Activated CD8-positive, alpha-beta memory T cell treated with anti-CD3 and anti-CD28 coated beads, Interleukin-2, amount 50 U/mL, for 48 hours (primary cell): ENCODE measurements at places on chromosomes 2 and 18.

GRCh38 chr2:156563994-156564753 lies 128.0 kb downstream of the GPD2 start:
- no peak for DNase-seq

DNA sequence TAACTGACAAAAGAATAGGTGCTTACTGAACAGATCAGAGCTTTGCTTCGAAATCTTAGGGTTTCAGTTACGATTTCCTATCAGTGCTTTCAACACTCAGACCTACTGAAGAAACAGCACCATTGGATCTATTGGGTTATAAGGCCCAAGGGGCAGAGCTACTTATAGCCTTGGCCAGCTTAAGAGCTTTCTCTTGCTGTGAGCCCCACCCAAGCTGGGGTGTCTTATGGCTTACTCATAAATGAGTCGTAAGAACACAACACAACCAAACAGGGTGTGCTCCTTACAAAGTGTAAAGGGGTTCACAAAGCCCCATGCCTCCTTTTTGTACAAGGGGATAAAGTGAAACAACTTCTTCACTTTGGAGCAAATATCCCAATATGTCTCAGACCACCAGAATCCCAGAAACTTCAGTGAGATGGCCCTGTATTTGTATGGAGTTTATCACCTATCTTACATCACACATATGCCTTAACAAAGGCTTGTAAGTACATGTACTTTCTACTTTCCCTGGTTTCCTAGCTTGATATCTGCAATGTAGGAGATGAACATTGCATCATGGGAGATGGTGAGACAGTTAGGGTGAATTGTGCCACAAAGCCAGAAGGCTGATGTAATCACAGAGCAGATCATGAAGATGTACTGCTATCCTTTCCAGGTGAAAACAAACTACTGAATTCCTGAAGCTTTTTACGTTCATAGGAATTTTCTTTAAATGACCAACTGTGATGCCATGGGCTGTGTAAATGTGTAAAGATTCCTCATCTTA lies 115.5 kb upstream of the GLI2 start:
- no peak for DNase-seq

- no peak for DNase-seq
Observed at GRCh38 chr2:52336951-52337350, 1305.0 kb upstream of the NRXN1 start.

DNA sequence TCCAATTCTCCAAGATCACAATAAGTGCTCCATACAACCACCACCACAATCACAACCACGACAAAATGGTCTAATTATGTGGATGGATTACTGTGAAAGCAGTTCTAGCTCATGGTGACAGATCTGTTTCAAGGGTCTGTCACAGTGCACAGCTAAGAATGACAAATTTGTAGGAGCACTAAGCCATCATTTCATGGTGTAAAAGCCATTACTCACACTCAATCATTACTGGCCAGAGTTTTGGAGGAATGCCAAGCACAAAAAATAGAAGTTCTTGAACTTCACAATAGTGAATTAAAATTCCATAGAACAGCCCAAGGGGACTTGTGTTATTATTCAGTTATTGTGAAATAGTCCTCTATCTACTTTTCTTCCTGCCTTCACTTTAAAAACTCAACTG lies 2.3 kb downstream of the CPS1 start:
- no peak for DNase-seq

GRCh38 chr2:151410485-151410834 lies 758 bp downstream of the RIF1 start:
- DNase-seq = peak; percentile 76

DNA sequence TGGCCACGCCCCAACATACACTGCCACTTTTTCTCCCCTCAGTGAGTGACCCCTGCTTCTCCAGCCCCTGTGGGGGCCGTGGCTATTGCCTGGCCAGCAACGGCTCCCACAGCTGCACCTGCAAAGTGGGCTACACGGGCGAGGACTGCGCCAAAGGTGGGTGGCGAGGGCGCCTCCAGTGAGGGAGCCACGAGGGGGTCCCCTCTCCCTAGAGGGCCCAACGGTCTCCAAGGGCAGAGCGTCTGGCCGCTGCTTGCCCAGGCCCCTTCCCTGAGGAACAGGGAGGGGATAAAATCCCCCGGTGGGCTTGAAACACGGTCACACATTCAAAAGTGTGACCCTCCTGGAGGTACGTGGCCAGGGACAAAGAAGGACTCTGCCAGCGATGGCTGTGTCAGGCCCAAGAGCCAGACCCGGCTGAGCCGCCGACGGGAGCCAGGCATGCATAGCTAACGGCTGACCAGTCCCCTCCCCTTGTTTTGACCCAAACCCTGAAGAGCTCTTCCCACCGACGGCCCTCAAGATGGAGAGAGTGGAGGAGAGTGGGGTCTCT lies 37.2 kb downstream of the MTERF4 start:
- no peak for DNase-seq

DNA sequence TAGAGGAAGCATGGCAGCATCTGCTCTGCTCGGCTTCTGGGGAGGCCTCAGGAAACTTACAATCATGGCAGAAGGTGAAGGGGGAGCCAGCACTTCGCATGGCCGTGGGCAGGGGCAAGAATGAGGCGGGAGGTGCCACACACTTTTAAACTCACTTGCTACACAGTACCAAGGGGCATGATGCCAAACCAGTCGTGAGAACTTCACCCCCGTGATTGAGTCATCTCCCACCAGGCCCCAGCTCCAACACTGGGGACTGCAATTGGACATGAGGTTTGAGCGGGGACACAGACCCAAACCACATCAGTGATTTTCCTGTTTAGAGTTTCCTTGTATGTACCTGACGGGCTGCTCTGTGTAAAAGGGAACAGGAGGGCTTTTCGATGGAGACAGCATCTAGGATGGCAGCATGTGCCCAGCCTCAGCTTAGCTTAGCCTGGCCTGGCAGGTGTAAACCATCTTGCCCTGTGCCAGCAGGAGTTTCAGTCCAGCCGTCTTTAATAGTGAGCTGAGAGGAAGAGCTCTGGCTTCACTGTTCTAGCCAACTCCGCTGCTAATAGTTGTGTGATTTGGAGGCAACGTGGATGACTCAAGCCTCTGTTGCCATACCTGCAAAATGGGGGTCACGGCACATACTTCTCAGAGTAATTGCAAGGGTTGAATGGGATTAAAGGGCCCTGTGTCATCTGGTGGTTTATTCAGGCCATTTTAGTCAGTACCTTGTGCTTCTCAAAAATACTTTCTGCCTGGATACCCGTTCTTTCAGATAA lies 101.8 kb downstream of the ASAP2 start:
- DNase-seq = no peak

DNA sequence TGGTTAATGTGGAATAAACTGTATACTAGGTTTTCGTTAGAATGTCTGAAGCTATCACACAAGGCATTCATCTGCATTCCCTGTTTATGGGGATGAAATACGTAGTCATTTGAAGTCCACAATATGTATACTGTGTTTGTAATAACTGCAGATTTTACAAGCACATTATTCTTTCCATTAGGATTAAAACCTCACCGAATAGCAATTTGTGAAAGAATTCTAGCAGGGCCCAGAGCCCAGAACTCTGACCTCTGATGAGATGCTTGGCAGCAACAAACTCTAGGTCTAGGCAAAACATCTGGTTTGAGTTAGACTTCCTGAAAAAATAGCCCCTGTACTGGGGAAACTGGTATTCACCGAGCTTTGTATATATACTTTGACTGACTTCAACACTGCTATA lies 158.2 kb downstream of the SRBD1 start:
- DNase-seq = no peak

GRCh38 chr2:235378246-235378645 lies 115.6 kb upstream of the AGAP1 start:
- DNase-seq = no peak

GRCh38 chr2:120579916-120580685 lies 155.6 kb upstream of the GLI2 start:
- no peak for DNase-seq

- DNase-seq = no peak
Observed at GRCh38 chr2:186755066-186755465, 61.2 kb downstream of the FAM171B start.

DNA sequence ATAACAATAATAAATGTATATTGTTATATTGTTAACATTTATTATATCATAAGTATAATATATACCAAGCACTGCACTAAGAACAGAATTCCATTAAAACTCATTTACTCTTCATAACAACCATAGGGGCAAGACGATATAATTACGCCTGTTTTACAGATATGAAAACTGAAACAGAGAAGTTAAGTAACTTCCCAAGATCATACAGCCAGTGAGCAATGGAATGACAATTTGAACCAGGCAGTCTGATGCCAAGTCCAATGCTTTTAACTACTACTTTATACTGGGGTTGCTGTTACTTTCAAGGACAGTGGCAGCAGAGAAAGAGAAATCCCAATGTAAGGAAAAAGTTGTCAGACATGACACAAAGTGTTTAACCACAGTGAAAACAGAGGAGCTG lies 338.8 kb upstream of the ID2 start:
- DNase-seq = no peak

DNA sequence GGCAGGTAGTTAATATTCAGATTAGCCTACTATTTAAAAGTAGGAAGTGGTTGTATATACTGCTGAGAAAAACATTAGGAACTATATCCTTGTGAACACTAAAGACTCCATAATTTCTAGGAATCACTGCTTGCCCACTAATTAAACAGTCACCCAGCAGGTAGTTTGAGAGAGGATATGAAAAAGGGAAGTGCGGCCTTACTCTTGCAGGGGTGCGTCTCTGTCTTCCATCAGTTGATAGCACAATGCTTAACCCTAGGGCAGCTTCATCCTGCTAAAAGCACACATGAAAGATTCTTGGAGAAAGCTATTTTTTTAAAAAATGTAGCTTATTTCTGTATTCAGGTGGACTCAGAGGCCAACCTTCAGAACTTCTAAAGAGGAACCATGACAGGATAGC lies 53.1 kb upstream of the ATP5MC3 start:
- DNase-seq = no peak

DNA sequence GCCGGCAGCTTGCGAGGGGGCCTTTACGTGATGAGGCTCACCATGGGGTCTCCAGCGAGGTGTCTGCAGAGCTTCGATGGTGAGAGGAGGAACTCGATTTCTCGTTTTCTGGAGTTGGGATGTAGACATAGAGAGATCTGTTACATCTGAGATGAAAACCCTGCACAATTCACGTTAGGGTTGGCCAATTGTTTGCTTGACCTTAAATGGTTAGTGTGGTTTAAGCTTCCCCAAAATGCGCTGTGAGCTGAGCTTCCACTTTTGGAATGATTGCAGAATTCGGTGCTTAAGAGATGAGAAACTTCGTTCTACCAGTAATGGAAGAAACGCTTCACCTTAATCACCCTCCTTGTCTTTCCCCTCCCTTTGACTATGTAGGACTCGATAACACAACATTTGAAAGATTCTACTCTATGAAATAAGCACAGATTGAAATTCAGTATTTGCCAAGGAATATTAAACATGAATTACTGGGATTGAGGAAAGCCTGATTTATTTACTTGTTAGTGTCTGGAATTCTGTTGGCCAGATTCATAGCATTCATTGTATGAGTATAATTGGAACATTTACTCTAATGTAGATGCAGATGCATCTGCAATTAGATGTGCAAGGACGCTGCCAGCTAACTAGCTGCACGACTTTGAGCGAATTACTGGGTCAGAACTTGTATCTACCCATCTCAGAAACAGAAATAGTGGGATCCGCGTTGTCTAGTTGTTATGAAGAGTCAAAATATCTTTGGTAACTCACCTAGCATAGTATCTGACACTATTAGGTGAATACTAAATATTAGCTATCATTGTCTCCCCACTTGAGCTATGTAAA lies 1.6 kb upstream of the KLF7 start:
- no peak for DNase-seq

- DNase-seq = no peak
Observed at GRCh38 chr2:73697606-73698005, 39.5 kb downstream of the TPRKB start.

DNA sequence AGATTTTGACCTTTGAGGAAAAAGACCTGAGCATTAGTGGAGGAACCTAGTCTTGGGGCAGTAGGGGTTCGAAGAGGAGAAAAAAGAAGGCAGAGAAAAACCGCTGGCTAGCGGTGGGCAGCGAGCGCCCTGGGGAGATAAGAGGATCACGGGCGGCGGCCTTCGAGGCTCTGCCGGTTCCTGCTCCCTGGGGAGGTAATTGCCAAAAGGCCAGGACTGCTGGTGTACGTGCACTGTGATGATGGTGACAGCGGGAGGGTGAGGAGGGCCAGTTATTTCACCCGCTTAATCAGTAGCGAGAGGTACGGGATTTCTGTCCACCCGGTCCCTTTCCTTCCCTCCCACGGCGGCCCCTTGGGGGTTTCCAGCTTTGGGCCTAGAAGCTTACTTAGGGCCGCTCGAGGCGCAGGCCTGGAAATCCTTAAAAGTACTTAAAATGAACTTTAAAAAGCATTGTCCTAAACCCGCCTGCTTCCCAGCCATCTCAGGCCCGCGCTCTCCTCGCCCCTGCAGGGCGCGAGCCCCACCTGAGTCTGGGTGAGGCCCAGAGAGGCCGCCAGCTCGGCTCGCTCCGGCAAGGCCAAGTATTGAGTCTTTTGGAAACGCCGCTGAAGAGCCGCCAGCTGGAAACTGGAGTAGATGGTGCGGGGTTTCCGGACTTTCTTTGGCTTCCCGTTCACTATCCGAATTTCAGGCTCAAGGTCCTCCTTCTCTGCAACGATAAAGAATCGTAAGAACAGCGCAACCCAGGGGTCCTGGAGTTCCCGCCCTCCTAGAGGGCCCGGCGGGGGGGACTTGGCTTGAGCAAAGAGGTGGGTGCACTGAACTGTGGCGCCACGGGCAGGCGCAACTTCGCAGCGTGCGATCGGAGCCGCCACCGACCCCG lies 1.5 kb downstream of the DLX2 start:
- DNase-seq = peak; percentile 67

DNA sequence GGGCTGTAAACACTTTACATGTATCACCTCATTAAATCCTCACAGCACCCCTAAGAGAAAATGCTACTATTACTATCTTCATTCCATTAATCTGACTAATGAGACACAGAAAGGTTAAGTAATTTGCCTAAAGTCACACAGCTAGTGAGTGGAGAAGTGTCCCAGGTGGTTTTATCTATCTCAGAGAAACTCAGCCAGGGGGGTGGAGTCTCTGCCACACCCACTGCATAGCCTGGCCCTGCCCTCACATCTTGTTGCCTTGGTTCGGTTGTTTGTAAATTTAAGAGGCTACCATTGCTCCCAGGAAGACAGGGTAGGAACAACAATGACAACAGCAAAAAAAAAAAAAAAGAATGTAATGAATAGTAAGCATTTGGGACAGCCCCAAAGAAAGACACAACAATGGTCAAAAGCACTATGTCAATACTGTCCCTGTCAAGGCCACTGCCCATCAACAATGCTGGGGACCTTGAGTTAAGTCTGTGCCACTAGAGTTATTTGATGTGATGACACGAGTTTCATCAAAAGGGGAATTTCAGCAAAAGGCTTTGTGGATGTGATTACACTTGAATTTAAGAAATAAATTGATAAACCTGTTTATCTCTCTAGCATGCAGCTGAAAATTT lies 17.5 kb downstream of the CYRIA start:
- no peak for DNase-seq
